ENCODE measurements at places on chromosomes 6 and 20.

- H3K36me3 ChIP-seq = peaks cover 13% of the 10 kb centered on the region
- H3K27ac ChIP-seq = no peak overlapping the region
- peaks cover 19% of the 10 kb centered on the region for H3K4me1 ChIP-seq
- H3K4me3 ChIP-seq = no peak overlapping the region
- peaks cover 47% of the 10 kb centered on the region for H3K27me3 ChIP-seq
Observed at GRCh38 chr6:170284126-170284773, 6.6 kb downstream of the DLL1 start.

DNA sequence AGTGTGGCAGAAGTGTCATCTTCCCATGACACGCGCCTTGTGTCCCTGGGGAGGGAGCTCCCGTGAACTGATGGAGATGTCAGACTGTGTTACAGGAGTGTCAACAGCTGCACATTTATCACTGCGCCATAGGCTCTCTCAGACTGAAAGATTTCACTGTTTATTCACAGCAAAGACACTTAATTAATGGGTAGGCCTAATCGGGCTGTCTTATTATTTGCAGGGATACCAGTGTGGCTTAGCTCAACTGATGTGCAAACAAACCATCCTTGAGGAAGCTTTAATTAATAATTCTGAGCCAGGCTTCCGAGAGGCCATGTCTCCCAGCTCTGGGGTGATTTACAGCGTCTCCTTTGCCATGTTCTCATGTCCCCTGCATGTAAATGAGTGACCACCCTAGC is 771.0 kb downstream of the QKI start:
- no peak overlapping the region for H3K4me3 ChIP-seq
- no peaks in the 10 kb centered on the region for H3K36me3 ChIP-seq
- no peaks in the 10 kb centered on the region for H3K4me1 ChIP-seq

GRCh38 chr6:165658395-165659058 is 4.5 kb downstream of the PDE10A start:
- no peak for DNase-seq
- no peak overlapping the region for H3K4me3 ChIP-seq
- no peak overlapping the region for H3K27ac ChIP-seq
- no peaks in the 10 kb centered on the region for H3K4me1 ChIP-seq

- H3K27me3 ChIP-seq = no peaks in the 10 kb centered on the region
- H3K4me3 ChIP-seq = no peak overlapping the region
- H3K27ac ChIP-seq = no peak overlapping the region
Observed at GRCh38 chr6:12235341-12235740, 54.8 kb upstream of the EDN1 start.

DNA sequence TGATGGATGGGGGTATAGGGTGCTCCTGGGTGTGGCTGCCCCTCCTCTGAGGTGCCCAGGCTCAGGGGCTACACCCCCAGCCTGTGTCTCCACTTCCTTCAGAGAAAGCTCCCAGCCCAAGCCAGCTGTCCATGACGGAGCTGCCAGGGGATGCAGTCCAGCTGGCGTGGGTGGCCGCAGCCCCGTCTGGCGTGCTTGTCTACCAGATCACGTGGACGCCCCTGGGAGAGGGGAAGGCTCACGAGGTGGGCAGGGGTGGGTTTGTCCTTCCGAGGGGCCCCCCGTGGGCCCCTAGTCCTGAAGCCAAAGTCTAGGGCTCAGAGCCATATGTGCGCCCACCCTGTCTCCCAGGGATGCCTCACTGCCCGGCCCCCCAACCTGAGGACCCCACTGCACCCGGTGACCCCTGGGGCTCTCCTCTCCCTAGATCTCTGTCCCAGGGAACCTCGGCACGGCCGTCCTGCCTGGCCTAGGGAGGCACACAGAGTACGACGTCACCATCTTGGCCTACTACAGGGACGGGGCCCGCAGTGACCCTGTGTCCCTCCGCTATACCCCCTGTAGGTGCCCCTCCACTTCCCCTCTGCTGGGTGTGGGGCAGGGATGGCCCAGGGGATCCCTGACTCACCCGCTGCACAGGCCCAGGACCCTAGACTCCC is 19.8 kb downstream of the COL20A1 start:
- DNase-seq = no peak
- peaks cover 2% of the 10 kb centered on the region for H3K36me3 ChIP-seq
- H3K4me1 ChIP-seq = no peaks in the 10 kb centered on the region

- no peaks in the 10 kb centered on the region for H3K36me3 ChIP-seq
- no peak for DNase-seq
- no peak overlapping the region for H3K27ac ChIP-seq
- H3K4me3 ChIP-seq = no peak overlapping the region
- H3K27me3 ChIP-seq = no peaks in the 10 kb centered on the region
- H3K4me1 ChIP-seq = no peaks in the 10 kb centered on the region
Observed at GRCh38 chr6:93164781-93165180, 254.6 kb downstream of the EPHA7 start.

DNA sequence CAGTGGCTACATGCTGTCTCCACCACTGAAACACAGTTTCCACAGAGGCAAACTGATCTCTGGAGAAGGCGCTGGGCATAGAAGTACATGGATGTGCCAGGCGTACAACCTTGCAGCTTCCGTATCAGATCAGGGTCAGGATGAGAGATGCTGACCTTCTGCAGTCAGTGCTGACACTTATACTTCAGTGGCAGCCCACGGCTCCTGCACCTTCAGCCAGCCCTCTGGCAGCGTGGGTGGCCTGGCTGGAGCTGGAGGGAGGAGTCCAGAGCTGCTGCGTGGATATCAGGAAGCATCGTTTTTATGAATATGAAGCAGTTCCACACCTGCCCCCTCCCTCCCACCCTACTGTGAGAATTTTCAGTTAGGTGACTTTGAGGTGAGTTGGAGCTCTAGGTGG is 149.3 kb downstream of the CFAP61 start:
- H3K36me3 ChIP-seq = peaks cover 2% of the 10 kb centered on the region
- no peak for DNase-seq
- H3K27me3 ChIP-seq = peaks cover 17% of the 10 kb centered on the region
- no peaks in the 10 kb centered on the region for H3K4me1 ChIP-seq
- no peak overlapping the region for H3K4me3 ChIP-seq

DNA sequence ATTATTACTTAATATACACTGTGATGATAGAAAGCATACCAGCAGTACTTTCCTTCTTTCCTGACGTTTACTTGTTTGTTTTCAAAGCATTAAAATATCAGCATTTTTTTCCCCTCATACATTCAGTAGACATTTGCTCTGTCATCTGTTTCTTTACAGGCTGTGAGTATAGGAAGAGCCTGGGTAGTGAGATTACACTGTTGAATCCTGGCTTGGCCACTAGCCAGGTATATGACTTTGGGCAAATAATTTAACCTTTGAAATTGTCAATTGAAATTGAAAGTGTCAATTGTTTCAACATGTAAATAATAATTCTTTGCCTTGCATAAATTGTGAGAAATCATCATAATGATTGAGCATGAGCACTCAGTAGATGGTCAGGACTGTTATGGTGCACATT is 336.2 kb downstream of the CDKAL1 start:
- H3K36me3 ChIP-seq = peaks cover 2% of the 10 kb centered on the region
- no peak for DNase-seq
- H3K4me3 ChIP-seq = no peak overlapping the region
- no peak overlapping the region for H3K27ac ChIP-seq
